ENCODE measurements at places on chromosomes 4 and X. TPM values are rescaled to one million over a fixed set of nuclear protein-coding genes. Genes with fewer than 3 reads are reported as not detected.

MTNR1A gene
- not detected for total RNA-seq

PPM1K gene
- total RNA-seq, result 20.5 TPM

POLN gene
- total RNA-seq, result 3.3 TPM

AMBN gene
- not detected for total RNA-seq

RAB33A gene
- 2.6 TPM for total RNA-seq

CCSER1 gene
- 6.4 TPM for total RNA-seq

PNCK gene
- total RNA-seq, result 0.73 TPM

GRCh38 chr4:33407496-33407895, 2687.3 kb downstream of the PCDH7 start:
- H3K4me3 ChIP-seq, result no peak overlapping the region
- H3K27me3 ChIP-seq, result no peaks in the 10 kb centered on the region
- no peak overlapping the region for H3K27ac ChIP-seq
- no peaks in the 10 kb centered on the region for H3K36me3 ChIP-seq
- no peaks in the 10 kb centered on the region for H3K4me1 ChIP-seq

- no peak overlapping the region for H3K4me3 ChIP-seq
- H3K4me1 ChIP-seq, result no peaks in the 10 kb centered on the region
- no peak overlapping the region for H3K27ac ChIP-seq
- no peaks in the 10 kb centered on the region for H3K36me3 ChIP-seq
- no peak for DNase-seq
Measured at GRCh38 chr4:68871809-68872642, 56.2 kb downstream of the UGT2B10 start.

- no peak overlapping the region for H3K27ac ChIP-seq
- H3K4me1 ChIP-seq, result no peaks in the 10 kb centered on the region
- no peaks in the 10 kb centered on the region for H3K27me3 ChIP-seq
- no peaks in the 10 kb centered on the region for H3K36me3 ChIP-seq
Measured at GRCh38 chr4:57320849-57321248, 210.7 kb upstream of the IGFBP7 start.

GRCh38 chr4:15756361-15756861, 21.7 kb upstream of the CD38 start:
- no peak for DNase-seq
- no peaks in the 10 kb centered on the region for H3K27me3 ChIP-seq
- no peaks in the 10 kb centered on the region for H3K36me3 ChIP-seq
- no peak overlapping the region for H3K27ac ChIP-seq

- no peak for DNase-seq
- H3K4me3 ChIP-seq, result no peak overlapping the region
- H3K36me3 ChIP-seq, result no peaks in the 10 kb centered on the region
- H3K27me3 ChIP-seq, result no peaks in the 10 kb centered on the region
- no peaks in the 10 kb centered on the region for H3K4me1 ChIP-seq
- no peak overlapping the region for H3K27ac ChIP-seq
Measured at GRCh38 chrX:133490955-133491354, 75.7 kb upstream of the GPC4 start.

- H3K4me1 ChIP-seq, result no peaks in the 10 kb centered on the region
- no peak overlapping the region for H3K4me3 ChIP-seq
- DNase-seq, result no peak
- no peaks in the 10 kb centered on the region for H3K36me3 ChIP-seq
- no peak overlapping the region for H3K27ac ChIP-seq
Measured at GRCh38 chrX:103954259-103954658, 8.2 kb upstream of the TMSB15B start.

- no peaks in the 10 kb centered on the region for H3K27me3 ChIP-seq
Measured at GRCh38 chr4:1758306-1759121, 34.6 kb upstream of the FGFR3 start.

DNA sequence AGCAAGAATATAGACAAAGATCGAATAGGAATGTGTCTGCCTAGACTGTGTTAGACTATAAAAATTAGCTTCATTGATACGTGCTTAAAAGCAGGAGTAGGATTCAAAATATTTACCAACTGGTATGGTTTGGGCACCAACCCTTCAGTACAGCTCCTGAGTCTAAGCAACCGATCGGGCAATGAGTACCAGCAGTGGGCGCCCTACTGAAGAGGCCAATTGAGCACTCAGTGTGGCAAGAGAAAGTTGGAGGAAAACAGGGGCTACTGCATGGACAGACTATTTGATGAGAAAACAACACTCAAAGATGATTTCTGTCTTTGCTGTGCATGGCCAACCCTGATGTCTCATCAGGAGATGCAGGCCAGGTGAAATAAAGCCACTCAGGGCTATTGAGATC, 176.0 kb upstream of the NWD2 start:
- no peak overlapping the region for H3K27ac ChIP-seq
- H3K4me3 ChIP-seq, result no peak overlapping the region
- H3K36me3 ChIP-seq, result no peaks in the 10 kb centered on the region
- no peak for DNase-seq
- H3K27me3 ChIP-seq, result no peaks in the 10 kb centered on the region

- no peak overlapping the region for H3K4me3 ChIP-seq
- H3K27me3 ChIP-seq, result peaks cover 4% of the 10 kb centered on the region
- no peaks in the 10 kb centered on the region for H3K4me1 ChIP-seq
- DNase-seq, result no peak
Measured at GRCh38 chrX:148051973-148052372, 70.8 kb downstream of the FMR1NB start.

GRCh38 chr4:140115140-140115539, 38.8 kb downstream of the MAML3 start:
- H3K4me1 ChIP-seq, result no peaks in the 10 kb centered on the region
- H3K4me3 ChIP-seq, result no peak overlapping the region
- no peaks in the 10 kb centered on the region for H3K36me3 ChIP-seq
- H3K27me3 ChIP-seq, result no peaks in the 10 kb centered on the region
- no peak for DNase-seq

DNA sequence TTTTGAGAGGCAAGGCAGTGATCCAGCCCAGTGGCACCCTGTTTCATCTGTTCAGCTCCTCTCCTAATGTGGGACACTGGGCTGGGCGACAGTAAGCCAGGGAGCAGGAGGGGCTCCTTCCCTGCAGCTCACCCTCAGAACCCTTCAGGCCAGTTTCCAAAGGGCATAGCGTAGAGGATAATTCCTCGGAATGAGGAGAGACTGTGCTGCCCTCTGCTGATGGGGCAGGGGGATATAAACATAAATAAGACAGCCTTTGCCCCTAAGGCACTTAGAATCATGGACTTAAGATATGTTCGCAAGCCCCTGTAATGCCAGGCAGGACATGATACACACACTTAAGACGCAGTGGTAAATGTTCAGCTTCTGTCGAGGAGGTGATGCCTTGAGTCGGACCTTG, 27.9 kb upstream of the ZNF185 start:
- DNase-seq, result no peak
- peaks cover 37% of the 10 kb centered on the region for H3K27me3 ChIP-seq
- H3K4me1 ChIP-seq, result no peaks in the 10 kb centered on the region

GRCh38 chr4:179110816-179111215, 1668.6 kb upstream of the AGA start:
- DNase-seq, result no peak
- no peak overlapping the region for H3K27ac ChIP-seq
- H3K27me3 ChIP-seq, result no peaks in the 10 kb centered on the region
- H3K36me3 ChIP-seq, result no peaks in the 10 kb centered on the region
- H3K4me1 ChIP-seq, result no peaks in the 10 kb centered on the region

DNA sequence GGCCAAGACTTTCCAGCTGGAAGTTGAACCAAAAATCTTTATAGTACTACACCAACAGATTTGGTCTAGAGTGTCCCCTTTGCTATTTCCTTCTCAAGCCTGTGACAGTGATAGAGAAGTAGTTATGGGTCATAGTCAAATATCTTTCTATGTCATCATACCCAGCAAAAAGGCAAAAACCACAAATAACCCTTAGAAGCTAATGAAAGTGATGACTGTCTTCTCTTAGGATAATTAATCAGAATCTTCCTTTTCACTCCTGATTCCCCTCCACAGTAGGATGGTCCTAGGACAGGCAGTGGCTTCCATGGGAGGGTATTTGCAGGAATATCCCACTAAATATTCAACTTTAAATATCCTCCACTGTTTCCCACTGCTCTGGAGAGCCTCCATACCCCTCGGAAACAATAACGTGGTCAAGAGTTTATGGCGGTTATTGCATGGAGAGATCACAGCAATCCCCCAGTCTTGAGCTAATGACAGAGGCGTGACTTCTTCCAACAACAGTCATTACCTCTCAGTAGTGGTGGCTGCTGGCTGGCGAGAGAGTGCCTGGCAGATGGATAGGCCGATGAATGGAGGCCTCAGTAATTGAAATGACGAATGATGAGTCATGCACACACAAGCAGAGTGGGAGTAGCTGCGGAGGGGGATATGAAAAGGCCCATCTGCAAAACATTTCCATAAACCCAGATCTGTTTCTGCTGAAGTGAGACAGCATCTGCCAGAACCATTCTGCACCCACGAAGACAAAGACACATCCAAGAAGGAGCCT, 154.9 kb downstream of the STK32B start:
- peak overlapping the region; percentile 65 for H3K27ac ChIP-seq
- H3K27me3 ChIP-seq, result no peaks in the 10 kb centered on the region
- no peak for DNase-seq
- no peaks in the 10 kb centered on the region for H3K36me3 ChIP-seq
- no peak overlapping the region for H3K4me3 ChIP-seq

DNA sequence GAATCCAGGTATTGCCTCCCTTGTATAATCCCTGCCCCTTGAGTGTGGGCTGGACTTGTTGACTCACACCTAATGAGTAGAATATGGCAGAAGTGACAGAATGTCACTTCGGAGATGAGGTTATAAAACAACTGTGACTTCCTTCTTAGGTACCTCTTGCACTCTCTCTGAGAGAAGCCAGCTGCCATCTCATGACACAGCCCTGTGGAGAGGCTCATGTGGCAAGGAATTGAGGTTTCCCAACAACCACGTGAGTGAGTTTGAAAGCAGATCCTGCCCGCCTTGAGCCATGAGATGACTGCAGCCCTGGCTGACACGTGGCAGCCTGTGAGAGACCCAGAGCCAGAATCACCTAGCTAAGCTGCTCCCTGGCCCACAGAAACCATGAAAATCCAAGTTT, 13.5 kb downstream of the ASB11 start:
- no peak for DNase-seq
- H3K4me1 ChIP-seq, result no peaks in the 10 kb centered on the region
- H3K4me3 ChIP-seq, result no peak overlapping the region

DNA sequence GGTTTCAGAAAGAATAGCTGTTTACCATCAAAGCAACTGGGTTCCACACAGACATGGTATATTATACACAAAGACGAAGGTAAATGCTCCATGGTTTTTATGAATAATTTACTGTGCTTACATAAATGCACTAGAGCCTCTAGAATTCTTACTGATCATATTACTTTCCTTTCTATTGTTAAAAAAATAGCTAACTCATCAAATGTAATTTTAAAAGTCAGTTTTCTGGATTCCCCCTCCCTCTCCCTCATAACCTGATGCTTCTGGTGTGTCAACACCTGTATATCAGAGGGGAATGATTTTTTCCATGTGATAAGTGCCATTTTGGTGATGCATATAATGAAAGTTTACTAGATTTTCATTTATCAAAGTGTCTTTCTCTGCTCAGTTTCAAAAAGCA, 31.1 kb upstream of the LEF1 start:
- H3K27me3 ChIP-seq, result no peaks in the 10 kb centered on the region
- no peak for DNase-seq
- H3K4me3 ChIP-seq, result no peak overlapping the region
- H3K27ac ChIP-seq, result no peak overlapping the region

DNA sequence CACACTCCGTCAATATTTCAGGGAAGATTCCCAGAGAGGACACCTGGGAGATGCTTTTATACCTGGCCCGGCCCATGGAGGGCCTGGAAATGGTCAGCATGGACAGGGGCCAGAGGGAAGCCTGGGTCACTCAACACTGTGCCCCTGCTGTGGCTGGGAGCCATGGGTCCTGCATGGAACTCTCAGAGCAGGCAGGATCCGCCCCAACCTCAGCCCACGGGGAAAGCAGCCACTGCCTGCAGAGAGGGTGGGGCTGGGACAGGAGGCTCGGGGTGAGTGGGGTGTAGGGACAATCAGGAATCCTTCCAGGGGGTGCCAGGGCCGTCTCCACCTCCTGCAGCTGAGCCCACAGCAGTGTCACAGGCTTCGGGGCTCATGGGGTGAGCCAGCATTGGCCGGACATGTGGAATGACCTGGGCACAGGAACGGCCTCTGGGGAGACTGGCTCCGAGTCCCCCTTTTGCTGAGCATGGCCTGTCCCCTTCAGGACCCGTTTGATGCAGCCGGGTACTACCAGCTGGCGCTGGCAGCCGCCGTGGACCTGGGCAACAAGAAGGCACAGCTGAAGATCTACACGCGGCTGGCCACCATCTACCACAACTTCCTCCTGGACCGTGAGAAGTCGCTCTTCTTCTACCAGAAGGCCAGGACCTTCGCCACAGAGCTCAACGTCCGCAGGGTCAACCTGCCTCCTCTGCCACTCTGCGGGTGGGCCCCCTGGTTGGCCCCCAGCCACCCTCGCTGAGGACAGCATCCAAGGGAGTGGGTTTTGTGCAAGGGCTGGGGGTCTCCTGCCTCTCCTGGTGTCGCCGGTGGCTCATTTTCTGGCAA, 29.1 kb upstream of the HTRA3 start:
- no peaks in the 10 kb centered on the region for H3K36me3 ChIP-seq
- no peaks in the 10 kb centered on the region for H3K4me1 ChIP-seq
- no peaks in the 10 kb centered on the region for H3K27me3 ChIP-seq
- no peak overlapping the region for H3K4me3 ChIP-seq
- DNase-seq, result no peak
- no peak overlapping the region for H3K27ac ChIP-seq

DNA sequence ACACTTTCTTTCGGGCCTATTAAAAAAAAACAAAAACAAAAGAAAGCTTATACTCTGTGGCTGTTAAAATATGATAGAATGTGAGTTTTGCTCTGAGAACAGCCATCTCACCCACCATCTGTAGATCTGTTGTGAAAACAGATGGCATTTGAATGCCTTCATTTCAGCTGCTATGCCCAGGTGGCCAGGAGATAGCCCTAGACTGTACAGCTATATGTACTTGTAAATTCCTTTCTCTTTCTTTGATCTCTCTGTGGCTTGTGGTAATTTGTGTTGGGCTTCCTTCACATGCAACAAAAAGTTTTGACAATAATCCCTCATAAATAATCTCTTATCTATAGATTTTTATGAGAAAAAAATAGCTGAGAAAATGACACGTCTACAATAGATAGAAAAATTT, 38.1 kb downstream of the PNPLA4 start:
- no peaks in the 10 kb centered on the region for H3K4me1 ChIP-seq
- H3K4me3 ChIP-seq, result no peak overlapping the region
- no peaks in the 10 kb centered on the region for H3K27me3 ChIP-seq
- DNase-seq, result no peak

DNA sequence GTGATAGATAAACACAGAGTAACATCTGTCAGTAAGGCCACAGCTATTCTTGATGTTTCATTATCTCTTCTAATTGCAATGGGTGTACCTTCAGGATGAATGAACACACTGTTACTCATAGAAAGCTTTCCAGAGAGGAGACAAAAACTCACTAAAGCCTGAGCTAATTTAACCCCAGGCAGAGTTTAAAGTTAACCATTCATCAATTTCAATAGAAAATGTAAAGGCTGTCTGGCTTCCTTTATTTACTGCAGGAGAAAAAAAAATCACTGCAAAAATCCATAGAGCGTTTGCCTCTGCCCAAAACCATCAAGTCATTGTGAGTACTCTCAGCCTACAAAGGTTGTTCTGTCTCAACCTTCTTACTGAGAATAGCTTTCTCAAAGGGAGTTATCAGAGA, 376.9 kb downstream of the PPP4R3C start:
- H3K27ac ChIP-seq, result no peak overlapping the region
- no peaks in the 10 kb centered on the region for H3K36me3 ChIP-seq
- no peaks in the 10 kb centered on the region for H3K4me1 ChIP-seq
- DNase-seq, result no peak

Data from breast epithelium (tissue), 4 donors.